Activated CD8-positive, alpha-beta T cell treated with anti-CD3 and anti-CD28 coated beads for 36 hours (primary cell): ENCODE measurements at places on chromosomes 11 and 22. TPM values are rescaled to one million over a fixed set of nuclear protein-coding genes. Genes with fewer than 3 reads are reported as not detected.

GRCh38 chr11:9073466-9074225, 17.8 kb downstream of the SCUBE2 start:
- H3K4me1 ChIP-seq, result no peaks in the 10 kb centered on the region
- H3K27ac ChIP-seq, result no peak overlapping the region
- no peak overlapping the region for H3K4me3 ChIP-seq
- peaks cover 11% of the 10 kb centered on the region for H3K27me3 ChIP-seq

DNA sequence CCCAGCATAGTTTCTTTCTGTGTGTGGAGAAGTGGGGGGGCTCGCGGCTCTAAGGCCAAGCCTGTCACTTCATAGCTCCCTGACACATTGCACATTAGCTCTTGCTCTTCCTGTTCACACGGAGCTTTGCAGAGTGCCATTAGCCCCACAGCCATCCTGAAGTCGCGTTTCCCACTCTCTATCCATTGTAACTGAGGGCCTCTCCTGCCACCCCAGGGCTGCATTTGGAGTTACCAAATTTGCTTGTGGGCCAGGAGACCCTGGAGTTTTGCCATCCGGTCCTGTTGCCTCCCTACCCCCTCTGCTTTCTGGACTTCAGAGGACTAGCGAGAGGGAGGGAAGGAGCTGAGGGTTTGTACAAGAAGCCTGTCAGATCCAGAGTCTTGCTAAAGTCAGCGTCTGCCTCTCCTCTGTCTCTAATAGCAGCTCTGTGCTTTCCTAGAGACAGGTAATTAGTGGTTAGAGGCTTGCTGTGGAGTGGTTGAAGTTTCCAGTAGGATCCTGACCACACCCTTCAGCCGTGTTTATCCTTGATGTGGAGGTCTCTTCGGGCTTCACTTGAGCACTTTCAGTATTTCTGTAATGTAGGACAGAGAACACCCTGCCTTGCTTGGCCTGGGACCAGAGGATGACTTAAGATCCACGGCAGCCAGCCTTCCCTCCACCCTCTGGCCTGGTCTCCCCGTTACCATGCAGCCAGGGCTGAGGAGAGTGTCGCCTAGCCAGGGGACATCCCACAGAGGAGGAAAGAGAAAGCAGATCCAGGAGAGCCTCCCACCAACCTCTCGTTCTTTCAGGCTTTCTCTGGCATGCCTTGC, 14.1 kb downstream of the DCPS start:
- peak overlapping the region; percentile 87 for H3K27ac ChIP-seq
- H3K27me3 ChIP-seq, result no peaks in the 10 kb centered on the region
- DNase-seq, result peak; percentile 72
- H3K4me3 ChIP-seq, result peak overlapping the region; percentile 61
- H3K36me3 ChIP-seq, result peaks cover 26% of the 10 kb centered on the region

GRCh38 chr11:116357784-116358544, 414.8 kb downstream of the BUD13 start:
- H3K27ac ChIP-seq, result no peak overlapping the region
- no peak overlapping the region for H3K4me3 ChIP-seq
- H3K27me3 ChIP-seq, result peaks cover 9% of the 10 kb centered on the region
- no peaks in the 10 kb centered on the region for H3K4me1 ChIP-seq

DNA sequence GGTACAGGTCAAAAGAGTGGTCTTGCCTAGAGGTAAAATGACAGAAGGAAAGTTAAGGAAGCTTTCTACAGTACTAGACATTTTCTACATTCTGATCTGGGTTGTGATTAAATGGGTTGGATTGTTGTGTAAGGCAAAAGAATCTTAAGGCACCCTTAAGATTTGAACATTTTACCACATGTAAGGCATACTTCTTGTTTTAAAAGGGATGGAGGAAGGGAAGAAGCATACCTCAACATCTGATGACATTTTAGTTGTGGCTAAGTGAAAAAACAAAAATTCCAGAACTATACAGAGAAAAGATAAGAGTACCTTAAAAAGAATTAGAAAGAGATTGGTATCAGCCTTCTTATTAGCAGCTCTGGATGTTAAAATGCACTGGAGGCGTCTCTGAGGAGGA, 356.0 kb upstream of the CADM1 start:
- H3K27ac ChIP-seq, result no peak overlapping the region
- no peaks in the 10 kb centered on the region for H3K27me3 ChIP-seq
- no peak overlapping the region for H3K4me3 ChIP-seq
- H3K36me3 ChIP-seq, result no peaks in the 10 kb centered on the region
- DNase-seq, result no peak

- peaks cover 4% of the 10 kb centered on the region for H3K27me3 ChIP-seq
- no peak overlapping the region for H3K27ac ChIP-seq
- DNase-seq, result no peak
Measured at GRCh38 chr11:9022961-9023680, 19.3 kb upstream of the NRIP3 start.

DNA sequence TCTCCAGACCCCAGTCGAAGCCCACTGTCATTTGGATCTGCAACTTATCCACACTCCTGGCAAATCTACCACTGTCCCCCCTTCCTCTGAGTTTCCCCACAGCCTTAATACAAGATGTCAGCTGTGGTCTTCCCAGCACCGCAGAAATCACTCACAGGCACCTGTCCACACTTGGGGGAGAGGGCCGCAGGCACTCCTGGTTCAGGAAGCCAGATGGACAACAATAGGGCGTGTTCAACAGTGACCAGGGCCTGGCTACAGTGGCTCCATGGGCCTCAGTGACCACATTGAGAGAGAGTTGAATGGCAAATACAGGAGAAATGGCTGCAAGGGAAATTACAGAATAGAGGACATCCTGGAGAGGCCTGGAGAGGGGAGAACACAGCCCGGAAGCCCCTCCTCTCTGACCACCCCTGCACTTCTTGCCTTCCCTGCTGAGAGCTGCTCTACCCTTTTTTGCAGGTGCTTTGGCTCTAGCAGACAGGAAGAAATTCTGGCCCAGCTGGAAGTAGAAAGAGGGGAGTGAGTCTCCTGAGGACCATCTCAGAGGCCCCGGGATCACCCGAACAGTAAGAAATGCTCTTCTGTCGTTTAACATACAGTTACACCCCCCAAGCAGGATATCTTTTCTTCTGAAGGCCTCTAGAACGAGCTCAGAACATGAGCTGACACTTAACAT, 164.6 kb downstream of the FEZ1 start:
- H3K27me3 ChIP-seq, result peaks cover 14% of the 10 kb centered on the region
- H3K36me3 ChIP-seq, result no peaks in the 10 kb centered on the region
- H3K27ac ChIP-seq, result no peak overlapping the region
- no peak overlapping the region for H3K4me3 ChIP-seq
- DNase-seq, result no peak
- H3K4me1 ChIP-seq, result no peaks in the 10 kb centered on the region

- peaks cover 7% of the 10 kb centered on the region for H3K36me3 ChIP-seq
- no peak overlapping the region for H3K4me3 ChIP-seq
- no peak overlapping the region for H3K27ac ChIP-seq
- no peaks in the 10 kb centered on the region for H3K4me1 ChIP-seq
- no peak for DNase-seq
Measured at GRCh38 chr22:39429916-39430575, 26.8 kb upstream of the MGAT3 start.

- no peak overlapping the region for H3K4me3 ChIP-seq
- H3K36me3 ChIP-seq, result no peaks in the 10 kb centered on the region
- no peak for DNase-seq
- no peaks in the 10 kb centered on the region for H3K27me3 ChIP-seq
- no peak overlapping the region for H3K27ac ChIP-seq
Measured at GRCh38 chr11:11072067-11072466, 214.2 kb upstream of the ZBED5 start.

The KRTAP5-8 gene
- total RNA-seq, result not detected

The BRSK2 gene
- 2.0 TPM for total RNA-seq

The PRAME gene
- not detected for total RNA-seq

The C11orf97 gene
- total RNA-seq, result not detected

The TMEM258 gene
- 170 TPM for total RNA-seq

The JRKL gene
- 13.3 TPM for total RNA-seq

The NFAM1 gene
- not detected for total RNA-seq

The DDI1 gene
- not detected for total RNA-seq

The CCND1 gene
- 3.3 TPM for total RNA-seq

The OR2AG2 gene
- 0.45 TPM for total RNA-seq

The KCNJ1 gene
- not detected for total RNA-seq
